Trophoblast cell (in vitro differentiated cells and primary cell): ENCODE measurements at places on chromosomes 1 and 21.
A peak's percentile ranks its signal among the peaks of the same experiment; 100 is the strongest.

DNA sequence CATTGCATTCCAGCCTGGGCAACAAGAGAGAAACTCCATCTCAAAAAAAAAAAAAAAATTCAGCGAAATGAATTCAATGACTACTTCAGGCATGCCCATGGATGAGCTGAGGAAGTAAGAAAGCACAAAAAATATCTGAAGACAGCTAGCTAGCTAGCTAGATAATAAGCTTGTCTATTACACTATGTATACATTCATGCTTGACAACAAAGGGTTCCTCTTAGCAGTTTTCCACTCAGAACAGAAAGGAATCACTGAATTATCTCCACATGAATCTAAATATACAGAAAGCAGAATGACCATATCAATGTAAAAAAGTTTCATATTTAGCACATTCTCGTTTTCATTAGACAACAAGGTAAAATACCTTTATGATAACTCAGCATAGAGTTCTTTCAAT lies 32.1 kb downstream of the USP48 start:
- peaks cover 32% of the 10 kb centered on the region for H3K36me3 ChIP-seq
- no peak for DNase-seq
- H3K27ac ChIP-seq: no peak overlapping the region

- peaks cover 11% of the 10 kb centered on the region for H3K36me3 ChIP-seq
- H3K27ac ChIP-seq: no peak overlapping the region
- H3K4me3 ChIP-seq: no peak overlapping the region
- H3K27me3 ChIP-seq: no peaks in the 10 kb centered on the region
- no peaks in the 10 kb centered on the region for H3K4me1 ChIP-seq
Observed at GRCh38 chr1:206591226-206591625, 21.0 kb downstream of the EIF2D start.

GRCh38 chr1:245768596-245768995 lies 613.8 kb downstream of the KIF26B start:
- peak; percentile 58 for DNase-seq
- no peaks in the 10 kb centered on the region for H3K36me3 ChIP-seq
- no peaks in the 10 kb centered on the region for H3K27me3 ChIP-seq
- no peak overlapping the region for H3K27ac ChIP-seq
- H3K4me1 ChIP-seq: no peaks in the 10 kb centered on the region

GRCh38 chr1:55204997-55205396 lies 10.2 kb downstream of the USP24 start:
- H3K4me3 ChIP-seq: no peak overlapping the region
- peaks cover 2% of the 10 kb centered on the region for H3K36me3 ChIP-seq
- no peak for DNase-seq
- peaks cover 2% of the 10 kb centered on the region for H3K4me1 ChIP-seq
- H3K27ac ChIP-seq: no peak overlapping the region

GRCh38 chr1:153478047-153478691 lies 17.7 kb upstream of the S100A7 start:
- H3K4me3 ChIP-seq: no peak overlapping the region
- peaks cover 12% of the 10 kb centered on the region for H3K4me1 ChIP-seq
- no peaks in the 10 kb centered on the region for H3K36me3 ChIP-seq
- no peak for DNase-seq

GRCh38 chr1:40786171-40786994 lies 2.8 kb downstream of the KCNQ4 start:
- no peaks in the 10 kb centered on the region for H3K36me3 ChIP-seq
- DNase-seq: no peak
- H3K27ac ChIP-seq: no peak overlapping the region
- peaks cover 31% of the 10 kb centered on the region for H3K27me3 ChIP-seq
- peaks cover 8% of the 10 kb centered on the region for H3K4me1 ChIP-seq
- no peak overlapping the region for H3K4me3 ChIP-seq

DNA sequence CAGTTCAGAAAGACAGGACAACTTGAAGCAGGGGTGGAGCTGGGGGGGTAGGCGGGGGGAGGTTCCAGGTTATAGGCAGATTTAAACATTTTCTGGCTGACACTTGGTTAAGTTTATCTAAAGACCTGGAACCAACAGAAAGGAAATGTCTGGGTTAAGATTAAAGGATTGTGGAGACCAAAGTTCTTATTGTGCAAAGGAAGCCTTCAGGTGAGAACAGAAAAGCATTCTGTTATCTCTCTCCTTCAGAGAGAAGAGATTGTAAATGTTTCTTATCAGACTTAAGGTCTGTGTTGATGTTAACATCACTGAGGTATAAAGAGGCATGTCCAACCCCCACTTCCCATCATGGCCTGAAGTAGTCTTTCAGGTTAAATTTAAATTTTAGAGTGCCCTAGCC lies 3.7 kb upstream of the ACADM start:
- H3K4me1 ChIP-seq: no peaks in the 10 kb centered on the region
- no peaks in the 10 kb centered on the region for H3K36me3 ChIP-seq
- no peak overlapping the region for H3K27ac ChIP-seq
- H3K27me3 ChIP-seq: no peaks in the 10 kb centered on the region

DNA sequence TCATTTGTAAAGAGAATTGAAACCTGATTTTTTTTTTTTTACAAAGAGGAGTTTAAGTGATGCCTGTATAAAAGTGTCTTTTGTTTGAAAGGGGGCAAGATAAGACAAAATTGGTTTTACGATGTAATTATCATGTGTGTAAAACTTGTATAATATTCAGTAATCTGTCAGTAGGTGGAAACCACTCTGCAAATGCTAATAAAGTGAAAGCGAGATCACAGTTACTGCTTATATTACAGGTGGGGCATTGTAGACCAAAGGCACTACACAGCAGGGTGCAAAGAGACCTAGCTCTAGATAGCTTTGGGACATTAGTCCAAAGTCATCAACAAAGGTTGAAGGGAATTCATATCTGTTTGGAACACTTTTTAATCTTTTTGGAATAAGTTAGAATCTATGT lies 174.2 kb downstream of the LHX8 start:
- H3K27me3 ChIP-seq: no peaks in the 10 kb centered on the region
- H3K27ac ChIP-seq: no peak overlapping the region
- H3K36me3 ChIP-seq: no peaks in the 10 kb centered on the region
- H3K4me1 ChIP-seq: no peaks in the 10 kb centered on the region
- DNase-seq: no peak

DNA sequence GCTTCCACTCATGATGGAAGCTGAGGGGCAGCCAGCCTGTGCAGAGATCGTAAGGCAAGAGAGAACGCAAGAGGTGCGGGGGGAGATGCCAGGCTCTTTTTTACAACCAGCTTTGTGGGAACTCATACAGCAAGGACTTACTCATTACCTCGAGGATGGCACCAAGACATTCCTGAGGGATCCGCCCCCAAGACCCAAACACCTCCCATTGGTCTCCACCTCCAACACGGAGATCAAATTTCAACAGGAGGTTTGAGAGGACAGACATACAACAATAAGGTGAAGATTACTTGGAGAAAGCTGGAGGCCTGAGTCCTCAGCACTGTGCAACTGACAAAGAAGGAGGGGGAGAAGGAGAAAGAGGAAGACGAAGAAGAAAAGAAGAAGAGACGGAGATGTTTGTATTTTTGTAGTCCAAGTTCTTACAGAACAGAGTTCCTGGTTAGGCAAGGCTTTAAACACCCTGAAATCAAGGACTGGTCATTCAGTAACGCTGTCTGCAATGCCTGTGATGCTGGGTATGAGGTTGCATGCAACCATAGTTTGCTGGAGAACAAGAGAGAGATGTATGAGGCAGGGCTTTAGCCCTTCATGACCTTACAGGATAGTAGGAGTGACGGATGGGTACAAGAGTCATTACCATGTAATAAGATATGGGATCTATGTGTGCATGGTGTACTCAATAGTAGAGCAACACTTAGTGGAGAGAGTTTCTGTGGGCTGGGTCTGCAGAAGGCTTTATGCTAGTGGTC lies 19.7 kb upstream of the GALNT2 start:
- DNase-seq: peak; percentile 35
- no peak overlapping the region for H3K4me3 ChIP-seq
- no peaks in the 10 kb centered on the region for H3K36me3 ChIP-seq
- no peaks in the 10 kb centered on the region for H3K27me3 ChIP-seq
- H3K4me1 ChIP-seq: no peaks in the 10 kb centered on the region

DNA sequence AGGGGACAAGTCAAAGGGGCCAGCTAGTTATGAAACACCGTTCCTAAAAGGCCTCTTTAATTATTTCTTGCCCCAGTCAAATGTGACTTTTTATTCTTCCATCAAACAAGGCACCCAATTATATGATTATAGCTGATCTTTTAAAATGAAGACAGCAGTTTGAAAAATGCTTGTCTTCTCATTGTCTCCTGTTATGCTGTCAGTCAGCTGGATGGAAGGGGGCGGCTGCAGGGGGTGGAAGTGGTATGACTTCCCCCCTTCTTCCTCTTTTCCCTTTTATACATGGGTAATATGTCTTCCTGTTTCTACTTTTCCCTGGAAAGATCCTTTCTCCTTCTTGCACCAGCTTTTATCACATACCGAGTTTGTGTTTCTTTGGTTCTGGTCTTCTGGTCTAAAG lies 25.8 kb upstream of the KCNA10 start:
- no peaks in the 10 kb centered on the region for H3K36me3 ChIP-seq
- H3K4me1 ChIP-seq: no peaks in the 10 kb centered on the region
- no peak overlapping the region for H3K27ac ChIP-seq
- no peaks in the 10 kb centered on the region for H3K27me3 ChIP-seq

GRCh38 chr21:33339135-33339534 lies 14.4 kb downstream of the IFNAR1 start:
- H3K4me1 ChIP-seq: no peaks in the 10 kb centered on the region
- H3K27ac ChIP-seq: no peak overlapping the region
- no peak for DNase-seq
- H3K4me3 ChIP-seq: no peak overlapping the region
- H3K27me3 ChIP-seq: no peaks in the 10 kb centered on the region
- peaks cover 5% of the 10 kb centered on the region for H3K36me3 ChIP-seq

GRCh38 chr1:25140073-25140797 lies 92.1 kb downstream of the SYF2 start:
- no peak overlapping the region for H3K4me3 ChIP-seq
- no peaks in the 10 kb centered on the region for H3K4me1 ChIP-seq
- H3K27ac ChIP-seq: no peak overlapping the region
- peak; percentile 37 for DNase-seq
- H3K36me3 ChIP-seq: no peaks in the 10 kb centered on the region
- H3K27me3 ChIP-seq: no peaks in the 10 kb centered on the region

DNA sequence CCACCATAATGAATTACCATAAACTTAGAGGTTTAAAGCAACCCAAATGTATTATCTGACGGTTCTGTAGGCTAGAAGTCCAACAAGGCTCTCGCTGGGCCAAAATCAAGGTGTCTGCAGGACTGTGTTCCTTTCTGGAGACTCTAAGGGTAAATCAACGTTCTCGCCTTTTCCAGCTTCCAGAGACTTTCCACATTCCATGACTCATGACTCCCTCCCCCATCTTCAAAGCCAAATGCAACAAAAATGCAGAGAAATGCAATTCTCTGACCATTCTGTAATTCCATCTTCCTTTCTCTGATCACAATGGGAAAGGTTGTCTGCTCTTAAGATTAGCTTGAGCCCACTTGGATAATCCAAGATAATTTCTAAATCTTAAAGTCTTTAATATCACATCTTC lies 287.1 kb downstream of the LTN1 start:
- no peaks in the 10 kb centered on the region for H3K27me3 ChIP-seq
- peak; percentile 51 for DNase-seq

DNA sequence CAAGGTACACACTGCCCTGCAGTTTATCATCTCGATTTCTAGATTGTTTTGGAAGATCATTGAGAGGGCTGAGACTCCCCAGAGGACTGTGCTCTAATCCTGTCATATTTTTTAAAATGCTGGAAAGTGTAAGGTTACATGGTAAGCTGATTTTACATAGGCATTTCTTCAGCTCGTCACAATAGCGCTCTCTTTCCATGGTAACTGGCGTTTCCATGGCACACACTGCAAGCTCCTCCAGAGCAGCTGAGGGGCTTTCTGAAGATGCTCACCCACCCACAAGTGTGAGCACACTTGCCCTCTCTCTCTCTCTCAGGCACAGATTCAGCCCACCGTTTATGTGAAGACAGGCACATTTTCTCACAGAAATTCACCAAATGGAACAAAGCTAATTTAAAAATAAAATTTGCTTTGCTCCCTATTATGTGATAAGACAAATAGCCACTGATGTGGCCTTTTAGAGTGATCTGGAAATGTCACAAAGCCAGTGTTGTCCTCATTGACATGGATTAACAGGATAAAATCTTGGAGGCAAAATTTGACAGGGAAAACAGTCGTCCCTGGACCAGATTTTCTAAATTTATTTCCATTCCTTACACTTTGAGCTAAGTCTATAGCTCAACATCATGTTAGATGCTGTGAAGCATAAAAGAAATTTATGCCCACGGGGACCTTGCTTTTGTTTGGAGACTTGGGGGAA lies 421.5 kb downstream of the RWDD3 start:
- no peak overlapping the region for H3K27ac ChIP-seq
- H3K36me3 ChIP-seq: no peaks in the 10 kb centered on the region
- DNase-seq: no peak
- H3K4me1 ChIP-seq: no peaks in the 10 kb centered on the region
- H3K27me3 ChIP-seq: no peaks in the 10 kb centered on the region

DNA sequence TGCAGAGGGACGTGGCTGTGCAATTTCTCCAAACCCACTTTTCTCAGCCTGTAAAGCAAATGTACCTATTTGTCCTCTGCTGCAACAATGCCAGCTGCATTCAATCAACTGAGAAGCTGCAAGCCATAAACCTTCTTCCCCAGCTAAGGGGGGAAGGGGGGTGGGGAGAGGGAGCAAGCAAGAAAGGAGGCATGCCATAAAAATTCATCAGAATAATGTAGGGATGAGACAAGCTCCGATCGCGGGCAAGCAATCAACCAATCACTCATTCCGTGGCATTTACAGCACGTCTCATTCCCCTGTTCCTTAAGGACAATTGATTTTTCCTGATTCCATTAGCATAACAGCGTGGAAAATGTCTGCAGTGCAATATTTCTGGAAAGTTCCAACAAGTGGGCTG lies 144.8 kb downstream of the DMRTA2 start:
- no peak for DNase-seq
- no peak overlapping the region for H3K4me3 ChIP-seq
- peaks cover 6% of the 10 kb centered on the region for H3K4me1 ChIP-seq
- no peaks in the 10 kb centered on the region for H3K36me3 ChIP-seq
- H3K27me3 ChIP-seq: no peaks in the 10 kb centered on the region
